Ascending aorta (tissue), 2 donors: ENCODE measurements at places on chromosomes 1 and 21. TPM values are rescaled to one million over a fixed set of nuclear protein-coding genes. Genes with fewer than 3 reads are reported as not detected.

SNX7 gene
- 6.2 TPM for total RNA-seq

TNFRSF14 gene
- total RNA-seq: 141 TPM

RHBDL2 gene
- not detected for total RNA-seq

C1QB gene
- total RNA-seq: 454 TPM

IL10RB gene
- total RNA-seq: 39.1 TPM

TINAGL1 gene
- 1,807 TPM for total RNA-seq

DNA sequence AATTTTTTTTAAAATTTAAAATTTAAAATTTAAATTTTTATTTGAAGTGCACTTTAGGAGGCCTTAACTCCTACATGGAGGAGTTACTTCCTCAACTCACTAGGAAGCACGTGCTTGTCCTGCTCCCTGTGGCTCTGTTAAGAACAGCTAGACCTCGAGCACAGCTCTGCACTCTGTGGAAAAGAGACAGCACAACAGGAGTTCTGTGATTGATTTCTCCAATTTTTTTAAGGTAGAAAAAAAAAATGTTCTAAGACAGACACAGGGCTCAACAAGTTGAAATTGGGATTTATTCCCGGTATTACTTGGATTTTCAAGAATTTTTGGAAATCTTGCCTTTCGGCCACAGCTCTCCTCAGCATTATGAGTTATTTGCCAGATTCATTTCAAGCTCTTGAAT lies 356.6 kb upstream of the LYPLAL1 start:
- H3K36me3 ChIP-seq: no peaks in the 10 kb centered on the region
- no peak overlapping the region for H3K27ac ChIP-seq
- H3K4me3 ChIP-seq: no peak overlapping the region
- H3K4me1 ChIP-seq: no peaks in the 10 kb centered on the region

GRCh38 chr1:45478121-45478814 lies 12.7 kb downstream of the TESK2 start:
- no peaks in the 10 kb centered on the region for H3K36me3 ChIP-seq
- no peak overlapping the region for H3K27ac ChIP-seq
- no peaks in the 10 kb centered on the region for H3K27me3 ChIP-seq
- no peak for DNase-seq
- no peak overlapping the region for H3K4me3 ChIP-seq
- H3K4me1 ChIP-seq: no peaks in the 10 kb centered on the region

DNA sequence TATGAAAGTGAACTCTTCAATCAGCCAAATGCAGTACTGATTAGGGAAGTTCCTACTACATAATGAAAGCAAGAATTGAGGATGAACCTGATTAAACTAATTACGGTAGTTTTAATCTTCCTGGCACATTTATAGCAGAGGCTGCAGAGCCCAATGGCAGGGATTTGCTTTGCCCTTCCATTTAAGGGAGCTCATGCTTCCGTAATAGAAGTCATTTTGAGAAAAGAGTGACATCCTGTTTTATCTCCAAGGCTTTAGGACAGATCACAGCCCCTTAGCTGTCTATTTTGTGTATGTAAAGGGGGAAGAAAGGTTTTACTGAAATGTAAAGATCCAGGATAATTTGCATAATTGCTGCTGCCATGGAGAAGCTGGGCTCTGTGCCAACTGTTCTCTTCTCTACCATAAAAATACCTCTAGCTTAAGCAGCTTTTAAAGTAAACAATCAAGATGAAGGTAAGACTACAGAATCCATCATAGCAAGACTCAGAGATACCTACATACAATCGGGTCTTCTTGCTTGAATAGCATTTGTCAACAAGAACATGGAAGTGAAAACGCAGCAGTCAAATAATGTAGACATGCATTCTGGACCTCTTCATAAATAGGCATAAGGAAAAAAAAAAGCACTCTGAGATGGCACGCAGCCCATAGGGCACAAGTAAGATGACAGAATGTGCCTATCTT lies 62.5 kb downstream of the ASH1L start:
- H3K27me3 ChIP-seq: no peaks in the 10 kb centered on the region
- peaks cover 3% of the 10 kb centered on the region for H3K36me3 ChIP-seq
- peaks cover 6% of the 10 kb centered on the region for H3K4me1 ChIP-seq
- no peak for DNase-seq
- no peak overlapping the region for H3K27ac ChIP-seq

GRCh38 chr1:93640656-93641440 lies 40.8 kb downstream of the BCAR3 start:
- H3K27me3 ChIP-seq: no peaks in the 10 kb centered on the region
- no peak for DNase-seq
- H3K36me3 ChIP-seq: no peaks in the 10 kb centered on the region
- H3K4me3 ChIP-seq: no peak overlapping the region

GRCh38 chr21:45035477-45035848 lies 38.9 kb upstream of the ADARB1 start:
- peaks cover 43% of the 10 kb centered on the region for H3K4me1 ChIP-seq
- DNase-seq: no peak
- H3K36me3 ChIP-seq: no peaks in the 10 kb centered on the region
- H3K4me3 ChIP-seq: no peak overlapping the region
- peak overlapping the region; percentile 88 for H3K27ac ChIP-seq

- no peak overlapping the region for H3K4me3 ChIP-seq
- no peaks in the 10 kb centered on the region for H3K4me1 ChIP-seq
- H3K27me3 ChIP-seq: no peaks in the 10 kb centered on the region
- no peak for DNase-seq
- H3K36me3 ChIP-seq: no peaks in the 10 kb centered on the region
- H3K27ac ChIP-seq: no peak overlapping the region
These were observed 38.9 kb upstream of the CDC14A start for GRCh38 chr1:100313382-100313781.

DNA sequence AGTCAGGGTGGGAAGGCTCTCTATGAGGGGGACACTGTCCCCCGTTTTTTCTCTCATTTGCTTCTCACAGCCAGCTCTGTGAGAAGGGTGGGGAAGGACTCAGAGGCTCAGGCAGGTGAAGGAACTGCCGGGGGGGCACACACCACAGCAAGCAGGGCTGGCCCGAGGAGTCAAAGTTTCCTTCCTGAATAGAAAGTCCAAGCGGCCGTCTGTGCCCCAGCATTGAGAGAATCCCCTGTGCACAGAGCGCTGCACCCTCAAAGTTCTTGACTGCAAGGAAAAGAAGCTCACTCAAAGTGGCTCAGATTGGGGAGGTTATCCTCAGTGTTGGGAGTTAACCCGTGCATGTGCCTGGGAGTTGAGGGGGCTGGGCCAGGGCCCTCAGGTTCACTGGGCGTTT lies 145.2 kb upstream of the AJAP1 start:
- no peaks in the 10 kb centered on the region for H3K36me3 ChIP-seq
- DNase-seq: no peak
- no peaks in the 10 kb centered on the region for H3K27me3 ChIP-seq
- no peak overlapping the region for H3K4me3 ChIP-seq
- H3K27ac ChIP-seq: no peak overlapping the region
- no peaks in the 10 kb centered on the region for H3K4me1 ChIP-seq

- no peaks in the 10 kb centered on the region for H3K36me3 ChIP-seq
- DNase-seq: no peak
- H3K4me3 ChIP-seq: peak overlapping the region; percentile 74
- H3K27me3 ChIP-seq: no peaks in the 10 kb centered on the region
These were observed 758 bp downstream of the RAD54L start for GRCh38 chr1:46248122-46248920.

DNA sequence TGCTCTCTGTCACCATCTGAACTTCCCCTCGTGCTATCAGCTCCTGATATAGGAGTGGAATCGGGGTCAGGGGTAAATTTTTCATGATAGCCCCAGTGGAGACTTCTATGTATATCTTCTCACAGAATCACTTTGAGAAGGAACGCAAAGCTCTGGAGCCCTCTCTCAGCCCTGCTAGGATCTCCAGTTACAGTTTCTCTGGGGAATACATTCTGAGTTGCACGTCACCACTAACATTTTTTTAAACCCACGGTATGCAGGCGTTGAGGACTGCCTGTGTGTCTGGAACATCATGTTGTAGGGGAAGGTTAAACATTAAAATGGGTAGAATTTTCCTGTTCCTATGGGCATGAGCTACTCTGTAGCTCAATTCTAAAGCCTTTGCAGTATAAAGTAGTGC lies 116.4 kb upstream of the FAM78B start:
- H3K4me1 ChIP-seq: no peaks in the 10 kb centered on the region
- H3K27me3 ChIP-seq: no peaks in the 10 kb centered on the region
- no peak overlapping the region for H3K4me3 ChIP-seq
- DNase-seq: no peak
- no peaks in the 10 kb centered on the region for H3K36me3 ChIP-seq

GRCh38 chr1:119959268-119960220 lies 63.2 kb upstream of the ADAM30 start:
- peak overlapping the region; percentile 32 for H3K27ac ChIP-seq
- H3K27me3 ChIP-seq: no peaks in the 10 kb centered on the region
- peaks cover 9% of the 10 kb centered on the region for H3K36me3 ChIP-seq
- no peaks in the 10 kb centered on the region for H3K4me1 ChIP-seq
- DNase-seq: no peak

- no peak for DNase-seq
- H3K27me3 ChIP-seq: no peaks in the 10 kb centered on the region
- no peak overlapping the region for H3K4me3 ChIP-seq
- no peaks in the 10 kb centered on the region for H3K4me1 ChIP-seq
These were observed 670.9 kb upstream of the NR5A2 start for GRCh38 chr1:199356561-199356960.

DNA sequence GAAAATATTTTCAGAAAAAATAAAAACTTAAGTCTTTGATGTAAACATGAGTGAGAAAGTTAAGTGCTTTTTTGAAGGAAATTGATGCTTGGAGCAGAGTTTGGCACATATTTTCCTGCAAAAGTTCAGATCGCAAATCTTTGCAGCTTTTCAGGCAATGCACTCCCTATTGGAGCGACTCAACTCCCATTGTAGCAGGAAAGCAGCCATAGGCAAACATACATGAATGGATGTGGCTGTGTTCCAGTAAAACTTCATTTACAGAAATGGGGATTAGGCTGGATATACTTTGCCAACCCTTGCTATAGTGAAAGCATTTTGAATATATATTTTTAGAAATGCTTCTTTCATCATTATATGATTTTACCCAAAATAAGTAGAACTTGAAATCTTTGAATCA lies 8.1 kb downstream of the AGL start:
- no peak overlapping the region for H3K4me3 ChIP-seq
- peaks cover 9% of the 10 kb centered on the region for H3K36me3 ChIP-seq
- no peaks in the 10 kb centered on the region for H3K27me3 ChIP-seq
- DNase-seq: no peak
- no peaks in the 10 kb centered on the region for H3K4me1 ChIP-seq
